PC-3 (cell line): ENCODE measurements at places on chromosomes 6 and 20. TPM values are rescaled to one million over a fixed set of nuclear protein-coding genes. Genes with fewer than 3 reads are reported as not detected.

Gene PTCHD4
- total RNA-seq: not detected in 2 replicates

- no peaks in the 10 kb centered on the region for H3K4me1 ChIP-seq
- H3K36me3 ChIP-seq: no peaks in the 10 kb centered on the region
- H3K27ac ChIP-seq: no peak overlapping the region
These were observed 421.7 kb downstream of the C6orf118 start for GRCh38 chr6:164887660-164888059.

- no peak for DNase-seq
- H3K4me3 ChIP-seq: no peak overlapping the region
- no peaks in the 10 kb centered on the region for H3K36me3 ChIP-seq
- H3K27ac ChIP-seq: no peak overlapping the region
These were observed 96.9 kb upstream of the NT5E start for GRCh38 chr6:85353012-85353411.

- 0 out of 2 replicates have a peak, but pooled peaks cover 5% of the 10 kb centered on the region for H3K4me1 ChIP-seq
- H3K36me3 ChIP-seq: no peaks in the 10 kb centered on the region
- H3K4me3 ChIP-seq: no peak overlapping the region
These were observed 34.5 kb downstream of the BMP7 start for GRCh38 chr20:57231951-57232428.

GRCh38 chr6:72748759-72749158, 126.9 kb downstream of the KCNQ5 start:
- H3K27me3 ChIP-seq: no peaks in the 10 kb centered on the region
- no peak overlapping the region for H3K4me3 ChIP-seq
- H3K4me1 ChIP-seq: peaks cover 7% of the 10 kb centered on the region; the same call in 1 of the 2 replicates

GRCh38 chr20:51828762-51829161, 26.4 kb upstream of the SALL4 start:
- H3K36me3 ChIP-seq: no peaks in the 10 kb centered on the region
- DNase-seq: no peak
- H3K4me1 ChIP-seq: no peaks in the 10 kb centered on the region
- no peak overlapping the region for H3K27ac ChIP-seq

Gene GTF2H4
- 21.7 and 28.7 TPM in 2 replicates for total RNA-seq
